ENCODE measurements at places on chromosomes 11 and 22. TPM values are rescaled to one million over a fixed set of nuclear protein-coding genes. Genes with fewer than 3 reads are reported as not detected.

DNA sequence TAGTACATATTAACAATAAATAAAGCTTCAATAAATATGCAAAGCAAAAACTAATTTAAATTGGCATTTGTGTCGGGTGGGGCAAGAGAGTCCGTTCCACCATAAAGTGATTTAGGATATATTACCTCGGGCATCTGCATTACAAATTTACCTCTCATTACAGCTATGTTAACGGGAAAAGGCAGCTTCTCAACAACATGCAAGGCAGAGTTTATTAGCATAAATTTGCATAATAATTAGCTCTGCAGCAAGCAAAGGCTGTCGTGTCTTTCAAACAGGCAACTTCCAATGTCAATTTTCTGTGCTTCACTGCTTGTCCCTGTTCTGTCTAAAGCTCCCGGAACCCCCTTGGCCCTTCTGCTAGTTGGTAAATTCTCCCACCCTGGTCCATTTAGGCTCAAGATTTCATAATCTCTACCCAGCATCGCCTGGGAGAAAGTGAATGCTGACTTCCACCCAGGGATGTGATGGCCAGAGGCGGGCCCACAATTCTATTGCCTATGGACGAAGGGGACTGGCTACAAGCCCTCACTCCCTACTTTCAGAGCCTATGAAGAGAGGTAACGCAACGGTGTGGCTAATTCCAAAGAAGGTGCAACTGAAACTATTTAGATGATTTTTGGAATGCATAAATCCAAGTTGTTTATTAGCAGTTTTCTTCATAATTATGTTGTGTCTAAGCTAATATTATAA is 462.1 kb downstream of the OPCML start:
- no peak overlapping the region for H3K27ac ChIP-seq
- H3K4me3 ChIP-seq = no peak overlapping the region
- H3K4me1 ChIP-seq = peaks cover 3% of the 10 kb centered on the region
- no peak for DNase-seq
- no peaks in the 10 kb centered on the region for H3K27me3 ChIP-seq

DNA sequence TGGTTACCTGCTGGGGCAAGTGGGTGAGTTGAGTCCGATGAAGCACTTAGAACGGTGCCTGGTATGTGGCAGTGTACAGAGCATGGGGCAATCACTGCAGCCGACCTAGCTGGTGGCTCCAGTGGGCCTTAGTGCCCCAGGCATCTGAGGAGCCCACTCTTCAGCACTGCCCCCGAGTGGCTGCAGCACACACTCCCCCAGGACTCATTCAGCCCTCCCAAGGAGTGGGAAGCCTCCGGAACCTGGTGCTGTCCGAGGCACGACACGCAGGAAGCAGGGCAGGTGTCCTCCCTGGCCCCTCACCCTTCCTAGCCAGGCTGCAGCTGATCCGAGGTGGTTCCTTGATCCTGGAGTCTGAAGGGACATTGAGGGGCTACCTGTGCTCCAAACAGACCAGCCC is 42.4 kb upstream of the PRODH start:
- no peak overlapping the region for H3K27ac ChIP-seq
- no peaks in the 10 kb centered on the region for H3K27me3 ChIP-seq
- DNase-seq = no peak
- no peaks in the 10 kb centered on the region for H3K36me3 ChIP-seq
- no peaks in the 10 kb centered on the region for H3K4me1 ChIP-seq
- no peak overlapping the region for H3K4me3 ChIP-seq

DNA sequence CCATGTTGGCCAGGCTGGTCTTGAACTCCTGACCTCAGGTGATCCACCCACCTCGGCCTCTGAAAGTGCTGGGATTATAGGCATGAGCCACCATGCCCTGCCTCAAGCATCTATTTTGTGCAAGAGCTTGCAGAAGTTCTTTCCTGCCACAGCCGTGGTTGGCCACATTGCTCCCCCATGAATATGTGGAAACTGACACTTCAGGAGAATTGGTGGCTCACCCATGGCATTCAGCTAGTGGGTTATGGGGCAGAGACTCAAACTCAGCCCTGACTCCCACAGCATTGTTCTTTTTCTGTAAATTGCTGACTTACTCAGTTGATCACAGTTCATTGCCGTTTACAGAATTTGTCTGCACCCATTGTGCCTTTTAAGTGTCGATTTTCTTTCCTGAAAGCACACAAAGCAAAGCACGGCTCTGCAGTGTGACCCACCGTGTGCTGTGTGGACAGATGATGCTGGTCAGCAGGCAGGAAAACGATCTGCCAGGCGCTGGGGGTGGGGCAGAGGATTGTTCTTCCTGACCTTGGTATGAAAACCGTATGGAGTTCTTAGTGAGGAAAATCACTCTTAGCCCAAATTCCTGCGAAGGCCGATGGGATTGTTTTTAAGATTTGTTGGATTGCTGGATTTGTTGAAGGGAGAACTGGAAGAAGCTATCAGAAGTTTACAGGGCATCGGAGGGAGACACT is 115.6 kb downstream of the PTPRJ start:
- H3K27me3 ChIP-seq = no peaks in the 10 kb centered on the region
- H3K4me1 ChIP-seq = peaks cover 6% of the 10 kb centered on the region
- no peaks in the 10 kb centered on the region for H3K36me3 ChIP-seq
- no peak overlapping the region for H3K27ac ChIP-seq
- DNase-seq = no peak

GRCh38 chr11:2789791-2790567 is 90.2 kb upstream of the KCNQ1OT1 start:
- no peaks in the 10 kb centered on the region for H3K4me1 ChIP-seq
- H3K36me3 ChIP-seq = no peaks in the 10 kb centered on the region
- DNase-seq = no peak
- H3K4me3 ChIP-seq = no peak overlapping the region
- H3K27me3 ChIP-seq = peaks cover 17% of the 10 kb centered on the region

The SNX32 gene
- total RNA-seq = 1.2 TPM

The CELSR1 gene
- 7.7 TPM for total RNA-seq

The DCDC1 gene
- total RNA-seq = 0.44 TPM

DNA sequence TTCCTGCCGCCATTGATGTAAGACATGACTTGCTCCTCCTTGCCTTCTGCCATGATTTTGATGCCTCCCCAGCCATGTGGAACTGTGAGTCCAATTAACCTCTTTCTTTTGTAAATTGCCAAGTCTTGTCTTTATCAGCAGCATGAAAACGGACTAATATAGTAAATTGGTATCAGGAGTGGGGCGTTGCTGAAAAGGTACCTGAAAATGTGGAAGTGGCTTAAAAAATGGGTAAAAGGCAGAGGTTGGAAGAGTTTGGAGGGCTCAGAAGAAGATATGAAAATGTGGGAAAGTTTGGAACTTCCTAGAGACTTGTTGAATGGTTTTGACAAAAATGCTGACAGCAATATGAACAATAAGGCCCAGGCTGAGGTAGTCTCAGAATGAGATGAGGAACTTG is 89.7 kb downstream of the RSF1 start:
- no peak overlapping the region for H3K27ac ChIP-seq
- peaks cover 1% of the 10 kb centered on the region for H3K27me3 ChIP-seq

DNA sequence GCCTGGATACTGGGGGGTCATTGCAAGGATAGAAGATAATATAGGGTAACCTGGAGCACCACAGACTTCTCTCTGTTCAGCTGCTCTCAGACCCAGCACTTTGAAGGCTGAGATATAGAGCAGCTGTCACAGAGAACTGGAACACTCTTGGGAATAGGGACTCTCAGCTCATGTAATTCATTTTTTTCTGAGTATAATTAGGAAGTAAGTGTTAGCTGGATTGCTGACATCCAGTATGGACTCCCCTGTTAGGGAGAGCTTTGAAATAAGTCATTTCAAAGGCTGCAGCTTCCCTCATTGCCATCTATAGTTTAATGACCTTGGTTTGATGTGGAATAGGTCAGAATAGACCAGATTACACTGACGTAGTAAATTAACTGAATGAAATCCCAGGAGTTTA is 120.8 kb upstream of the POU2AF2 start:
- no peaks in the 10 kb centered on the region for H3K4me1 ChIP-seq
- H3K27me3 ChIP-seq = no peaks in the 10 kb centered on the region
- H3K27ac ChIP-seq = no peak overlapping the region
- no peaks in the 10 kb centered on the region for H3K36me3 ChIP-seq
- H3K4me3 ChIP-seq = no peak overlapping the region

- H3K27ac ChIP-seq = no peak overlapping the region
- peak overlapping the region; percentile 33 for H3K4me3 ChIP-seq
- no peaks in the 10 kb centered on the region for H3K36me3 ChIP-seq
- DNase-seq = no peak
These were observed 5.4 kb upstream of the FTH1 start for GRCh38 chr11:61972672-61973475.

DNA sequence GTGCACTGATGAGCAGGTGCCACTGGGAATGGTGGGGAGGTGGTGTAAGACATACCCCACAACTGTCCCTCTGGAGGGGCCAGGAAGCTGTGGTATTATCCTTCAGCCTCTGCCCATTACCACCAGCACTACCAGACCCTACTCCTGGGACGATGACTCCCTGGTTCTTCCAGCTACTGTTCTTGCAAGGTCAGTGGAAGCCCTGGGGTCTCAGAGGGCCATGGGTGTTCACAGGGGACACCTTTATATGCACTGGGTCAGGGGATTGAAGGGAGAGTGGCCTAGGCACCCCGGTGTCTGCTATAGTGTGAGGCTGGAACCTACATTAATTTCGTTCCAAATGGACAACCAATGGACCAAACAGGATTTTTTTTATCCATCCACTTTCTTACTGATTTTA is 102.1 kb downstream of the RPS6KA4 start:
- no peak overlapping the region for H3K4me3 ChIP-seq
- no peaks in the 10 kb centered on the region for H3K4me1 ChIP-seq
- DNase-seq = no peak
- H3K27me3 ChIP-seq = peaks cover 6% of the 10 kb centered on the region

- H3K27ac ChIP-seq = no peak overlapping the region
- peaks cover 7% of the 10 kb centered on the region for H3K4me1 ChIP-seq
- no peak overlapping the region for H3K4me3 ChIP-seq
- H3K27me3 ChIP-seq = no peaks in the 10 kb centered on the region
These were observed 4.1 kb upstream of the RFPL1 start for GRCh38 chr22:29434288-29434687.

The ZNRF3 gene
- 3.3 TPM for total RNA-seq

- peaks cover 5% of the 10 kb centered on the region for H3K27me3 ChIP-seq
- no peak overlapping the region for H3K27ac ChIP-seq
- H3K4me1 ChIP-seq = peaks cover 36% of the 10 kb centered on the region
- H3K36me3 ChIP-seq = no peaks in the 10 kb centered on the region
- H3K4me3 ChIP-seq = no peak overlapping the region
These were observed 127.2 kb downstream of the APOL5 start for GRCh38 chr22:35844886-35845285.

GRCh38 chr11:116694349-116694725 is 78.5 kb downstream of the BUD13 start:
- no peak for DNase-seq
- H3K4me3 ChIP-seq = no peak overlapping the region
- H3K36me3 ChIP-seq = no peaks in the 10 kb centered on the region
- peaks cover 1% of the 10 kb centered on the region for H3K27me3 ChIP-seq
- H3K4me1 ChIP-seq = peaks cover 3% of the 10 kb centered on the region

DNA sequence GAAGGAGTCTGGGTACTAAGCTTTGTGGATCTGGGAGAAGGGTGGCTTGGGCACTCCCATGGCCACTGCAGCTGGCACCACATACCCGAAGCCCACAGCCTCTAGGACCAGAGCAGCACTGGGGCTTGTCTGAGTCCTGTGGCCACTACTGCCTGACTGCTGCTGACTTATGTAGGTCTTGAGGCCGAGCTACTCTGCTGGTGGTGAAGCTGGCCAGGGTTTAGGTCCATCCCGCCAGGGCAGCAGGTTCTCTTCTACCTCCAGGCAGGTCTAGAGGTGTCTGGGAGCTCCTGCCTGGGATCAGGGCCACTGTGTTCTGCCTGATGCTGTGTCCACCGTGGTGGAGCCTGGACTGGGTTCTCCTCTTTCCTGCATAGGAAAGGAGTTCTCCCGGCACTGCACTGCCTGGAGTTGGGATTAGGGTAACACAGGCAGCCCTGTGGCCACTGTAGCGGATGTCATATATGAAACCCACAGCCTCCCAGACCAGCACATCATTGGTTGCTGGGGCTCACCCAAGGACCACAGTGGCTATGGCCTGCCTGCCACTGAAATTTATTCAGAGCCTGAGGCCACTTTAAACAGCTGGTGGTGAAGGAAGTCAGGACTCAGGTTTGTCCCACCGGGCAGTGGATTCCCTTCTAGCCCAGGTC is 109.8 kb upstream of the SERPIND1 start:
- H3K4me3 ChIP-seq = no peak overlapping the region
- peaks cover 2% of the 10 kb centered on the region for H3K4me1 ChIP-seq
- H3K36me3 ChIP-seq = no peaks in the 10 kb centered on the region
- no peak overlapping the region for H3K27ac ChIP-seq
- no peaks in the 10 kb centered on the region for H3K27me3 ChIP-seq
- DNase-seq = no peak

DNA sequence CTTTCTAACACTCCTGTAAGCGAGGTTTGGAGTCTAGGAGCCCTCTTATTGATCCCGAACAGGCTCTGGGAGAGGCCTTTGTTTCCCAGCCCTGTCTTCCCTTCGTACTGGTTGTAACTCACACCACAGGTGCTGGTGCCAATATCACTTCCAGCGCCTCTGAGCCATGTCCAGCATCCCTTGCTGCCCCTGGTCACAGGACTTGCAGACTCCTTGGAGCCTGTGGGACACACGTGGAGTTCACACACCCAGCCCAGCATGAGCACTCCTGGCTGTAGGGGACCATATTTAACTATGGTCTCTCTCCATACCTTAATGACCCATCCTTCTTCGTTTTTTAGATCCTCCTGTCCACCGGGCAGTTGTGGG is 2.2 kb downstream of the ZBTB16 start:
- peaks cover 14% of the 10 kb centered on the region for H3K27me3 ChIP-seq
- peaks cover 8% of the 10 kb centered on the region for H3K4me1 ChIP-seq
- H3K36me3 ChIP-seq = no peaks in the 10 kb centered on the region
- no peak overlapping the region for H3K27ac ChIP-seq

DNA sequence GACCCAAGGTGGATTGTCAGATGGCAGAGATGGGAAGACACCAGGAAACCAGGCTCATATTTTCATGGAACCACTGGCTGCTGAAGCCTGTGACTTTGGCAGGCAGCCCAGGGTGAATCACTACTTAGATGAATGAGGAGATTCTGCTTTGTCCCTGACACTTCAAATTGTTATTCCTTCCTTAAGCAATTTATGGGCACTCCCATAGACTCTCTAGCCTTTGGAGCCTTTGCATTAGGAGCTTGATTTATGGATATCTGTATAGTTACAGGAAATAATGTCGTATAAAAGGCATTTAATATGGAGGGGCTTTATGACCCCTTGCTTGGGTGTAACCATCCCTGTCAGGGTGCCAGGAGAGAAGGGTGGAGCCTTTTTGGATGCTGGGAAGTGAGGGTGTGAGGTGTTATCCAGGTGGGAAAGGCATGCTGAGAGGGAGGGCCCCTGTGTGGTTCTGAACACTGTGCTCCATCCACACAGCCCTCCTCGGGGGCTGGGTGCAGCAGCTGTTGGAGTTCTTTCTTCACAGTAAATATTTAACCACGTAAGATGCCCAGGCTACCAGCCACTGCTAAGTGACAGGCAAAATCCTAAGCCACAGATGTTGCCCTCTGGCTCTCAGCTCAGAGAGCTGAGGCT is 35.3 kb downstream of the IL18 start:
- H3K4me3 ChIP-seq = no peak overlapping the region
- no peak overlapping the region for H3K27ac ChIP-seq
- no peaks in the 10 kb centered on the region for H3K36me3 ChIP-seq
- H3K27me3 ChIP-seq = peaks cover 1% of the 10 kb centered on the region
- no peaks in the 10 kb centered on the region for H3K4me1 ChIP-seq

All from endothelial cell (in vitro differentiated cells).